ENCODE measurements at places on chromosomes 3 and 15.

DNA sequence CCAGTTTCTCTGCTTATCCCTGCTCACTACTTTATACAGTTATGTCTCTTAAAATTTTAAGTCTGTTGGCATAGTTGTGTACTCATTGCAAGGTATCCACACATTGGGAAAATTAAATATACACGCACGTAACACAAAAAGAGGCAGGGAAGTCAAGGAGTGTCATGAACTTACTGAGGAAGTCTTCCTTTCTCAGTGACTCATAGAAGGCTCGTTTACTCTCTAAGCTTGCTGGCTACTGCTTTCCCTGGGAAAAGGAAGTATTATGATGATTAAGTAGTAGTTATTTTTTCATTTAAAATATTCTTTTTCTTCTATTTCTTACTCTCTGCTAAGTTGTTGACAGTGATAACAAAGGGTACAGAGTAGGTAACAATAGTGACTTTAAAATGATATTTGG is 287.3 kb downstream of the UBE2E2 start:
- DNase-seq = peak; percentile 95

- DNase-seq = peak; percentile 65
Observed at GRCh38 chr3:11250902-11251806, 21.0 kb upstream of the ATG7 start.

DNA sequence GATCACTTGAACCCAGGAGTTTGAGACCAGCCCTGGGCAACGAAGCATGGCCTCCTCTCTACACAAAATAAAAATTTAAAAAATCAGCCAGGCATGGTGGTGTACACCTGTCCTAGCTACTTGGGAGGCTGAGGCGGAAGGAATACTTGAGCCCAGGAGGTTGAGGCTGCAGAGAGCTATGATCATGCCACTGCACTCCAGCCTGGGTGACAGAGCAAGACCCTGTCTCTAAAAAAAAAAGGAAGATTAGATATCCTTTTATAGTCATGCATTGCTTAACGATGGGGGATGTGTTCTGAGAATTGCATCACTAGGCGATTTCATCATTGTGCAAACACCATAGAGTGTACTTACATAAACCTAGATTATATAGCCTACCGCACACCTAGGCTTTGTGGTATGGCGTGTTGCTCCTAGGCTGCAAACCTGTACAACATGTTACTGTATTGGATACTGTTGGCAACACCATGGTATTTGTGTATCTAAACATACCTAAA is 12.6 kb downstream of the ALAS1 start:
- DNase-seq = no peak

DNA sequence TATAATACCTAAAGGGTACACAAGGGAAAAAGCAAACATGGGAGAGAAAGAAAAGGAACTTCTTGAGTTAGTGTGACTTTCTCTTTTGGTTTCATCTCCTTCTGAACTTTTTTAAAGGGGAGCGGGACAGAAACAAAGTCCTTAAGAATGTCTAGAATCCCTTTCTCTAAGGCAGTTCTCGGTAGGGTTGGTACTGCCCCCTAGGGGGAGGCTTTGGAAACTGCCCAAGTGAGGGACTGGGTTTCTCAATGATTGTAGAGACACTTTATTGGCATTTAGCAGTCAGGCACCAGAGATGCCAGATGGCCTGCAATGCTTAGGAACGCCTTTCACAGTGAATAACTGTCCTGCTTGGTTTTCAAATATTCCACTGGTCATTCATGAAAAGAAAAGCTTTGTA is 172.7 kb downstream of the WDR72 start:
- no peak for DNase-seq

DNA sequence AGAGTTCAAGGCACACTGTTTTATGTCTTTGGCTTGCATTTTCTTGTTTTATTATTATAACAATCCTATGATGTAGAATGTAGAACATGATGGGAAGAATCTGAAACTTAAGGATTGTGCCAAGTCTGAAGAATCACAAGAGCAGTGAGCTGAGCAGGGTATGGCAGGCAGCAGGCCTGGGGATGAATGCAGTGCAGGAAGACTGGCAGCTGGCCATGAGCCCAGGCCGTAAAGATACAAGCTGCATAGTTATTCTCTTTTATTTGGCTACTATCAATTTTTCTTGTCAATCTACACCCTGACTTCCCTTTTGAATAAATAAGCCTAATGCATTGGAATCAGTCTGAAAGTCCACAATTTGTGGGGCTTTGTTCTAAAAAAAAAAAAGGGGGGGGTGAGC is 89.6 kb upstream of the ARPP21 start:
- no peak for DNase-seq

DNA sequence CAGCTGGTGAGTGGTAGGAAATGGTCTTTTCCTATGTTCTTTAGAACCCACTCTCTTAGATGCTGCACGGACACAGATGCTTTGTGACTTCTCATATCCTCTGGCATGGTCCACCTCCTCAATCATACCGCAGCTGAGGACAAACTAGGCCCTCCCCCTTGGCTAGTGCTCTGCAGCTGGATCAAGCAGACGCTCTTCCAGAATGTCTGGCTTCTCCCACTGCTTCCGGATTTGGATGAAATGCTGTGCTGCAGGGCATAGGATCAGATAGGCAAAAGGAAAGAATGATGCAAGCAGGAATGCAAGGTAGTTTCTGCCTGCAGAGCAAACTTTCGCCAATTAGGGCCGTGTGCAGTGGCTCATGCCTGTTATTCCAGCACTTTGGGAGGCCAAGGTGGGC is 75.7 kb upstream of the SLC4A7 start:
- peak; percentile 99 for DNase-seq

DNA sequence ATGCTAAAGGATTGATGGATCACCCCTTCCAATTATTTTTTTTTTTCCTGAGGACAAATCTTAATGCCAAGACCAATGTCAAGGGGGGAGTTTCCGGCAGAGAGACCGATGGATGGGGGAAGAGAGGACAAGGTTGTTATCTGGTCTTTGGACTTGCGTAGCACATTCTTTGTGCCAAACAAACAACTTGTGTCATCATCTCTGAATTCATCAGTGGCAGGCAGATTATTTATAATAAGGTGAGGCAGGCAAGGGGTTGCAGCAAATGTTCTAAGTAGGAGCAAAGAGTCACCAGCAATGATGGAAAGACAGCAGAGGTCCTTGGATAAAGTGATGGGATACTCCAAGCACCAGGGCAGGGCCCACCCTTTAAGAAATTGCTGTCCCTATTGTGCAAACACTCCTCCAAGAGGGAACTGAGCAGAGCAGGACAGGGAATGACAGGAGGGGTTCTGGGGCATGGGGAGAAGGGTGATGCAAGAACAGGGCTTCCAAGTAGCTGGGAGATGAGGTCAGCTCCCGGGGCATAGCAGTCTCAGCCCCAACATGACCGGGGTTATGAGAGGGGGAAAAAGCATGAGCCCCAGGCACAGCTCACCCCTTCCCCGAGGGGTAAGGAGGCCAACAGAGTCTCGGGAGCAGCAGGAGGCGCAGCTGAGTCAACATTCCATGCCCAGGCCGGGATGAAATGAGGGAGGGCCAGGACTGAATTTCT is 57.4 kb downstream of the ANXA2 start:
- no peak for DNase-seq

DNA sequence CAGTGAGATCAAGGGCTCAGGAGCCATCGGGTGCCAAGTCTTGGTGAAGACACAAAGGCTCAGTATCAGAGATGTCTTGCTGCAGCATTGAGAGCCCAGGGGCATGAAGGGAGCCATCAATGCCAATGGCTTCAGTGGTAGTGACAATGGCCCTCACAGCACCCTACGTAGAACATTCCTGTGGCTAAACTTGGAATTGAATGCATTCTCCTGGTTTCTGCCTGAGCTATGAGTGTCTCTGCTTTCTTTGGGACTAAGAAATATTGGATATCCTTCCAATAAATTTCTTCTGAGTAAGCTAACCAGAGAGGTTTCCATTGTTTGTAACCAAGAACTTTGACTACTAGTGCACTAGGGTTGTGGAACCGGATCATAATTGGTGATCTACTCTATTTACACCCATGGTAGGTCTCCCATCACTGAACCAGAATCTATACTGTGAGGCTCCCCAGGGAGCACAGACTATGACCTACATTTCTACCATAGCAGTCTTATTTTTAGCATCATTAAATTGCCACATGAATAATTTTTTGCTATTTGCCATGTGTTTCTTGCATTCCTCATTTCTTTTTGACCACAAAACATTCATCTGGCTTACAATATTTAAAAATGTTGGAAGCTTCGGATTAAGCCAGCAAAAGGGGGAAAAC is 31.6 kb upstream of the PDZRN3 start:
- DNase-seq = no peak

GRCh38 chr15:69626095-69627066 is 173.8 kb downstream of the RPLP1 start:
- no peak for DNase-seq

DNA sequence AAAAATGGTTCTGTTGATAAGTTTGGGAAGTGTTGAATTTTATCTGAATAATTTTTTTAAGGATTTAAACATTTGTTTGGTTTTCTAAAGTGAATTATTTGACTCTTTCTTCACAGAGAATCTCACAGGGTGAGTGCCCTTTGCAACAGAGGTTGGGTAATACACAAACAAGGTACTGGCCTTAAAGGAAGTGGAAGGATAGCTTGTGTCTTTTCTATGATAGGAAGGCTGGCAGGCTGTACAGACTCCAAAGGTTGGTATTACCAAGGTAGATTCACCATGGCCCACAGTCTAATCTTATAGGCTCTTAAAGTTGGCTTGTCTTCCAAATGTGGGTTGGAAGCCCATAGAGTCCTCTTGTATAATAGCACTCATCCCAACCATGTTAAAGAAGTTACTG is 311.5 kb downstream of the SV2B start:
- DNase-seq = no peak

DNA sequence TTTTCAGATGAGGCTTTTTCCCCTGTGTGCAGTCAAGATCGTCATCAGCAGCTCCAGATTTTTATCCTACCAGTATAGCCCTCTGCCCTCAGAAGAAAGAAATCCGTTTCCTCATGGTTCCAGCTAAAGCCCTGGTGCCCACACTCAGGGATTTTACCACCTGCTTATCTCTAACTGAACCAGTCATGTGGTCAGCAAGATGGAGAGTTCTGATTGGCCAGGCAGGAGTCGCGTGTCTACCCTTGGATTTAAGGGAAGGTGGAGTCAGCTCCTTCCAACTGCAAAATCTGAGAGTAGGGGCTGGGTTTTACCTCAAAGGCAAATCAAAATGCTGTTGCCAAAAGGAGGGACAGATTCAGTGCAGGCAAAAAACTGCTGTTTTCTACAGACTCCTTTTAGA is 135.3 kb downstream of the LRTM1 start:
- no peak for DNase-seq

DNA sequence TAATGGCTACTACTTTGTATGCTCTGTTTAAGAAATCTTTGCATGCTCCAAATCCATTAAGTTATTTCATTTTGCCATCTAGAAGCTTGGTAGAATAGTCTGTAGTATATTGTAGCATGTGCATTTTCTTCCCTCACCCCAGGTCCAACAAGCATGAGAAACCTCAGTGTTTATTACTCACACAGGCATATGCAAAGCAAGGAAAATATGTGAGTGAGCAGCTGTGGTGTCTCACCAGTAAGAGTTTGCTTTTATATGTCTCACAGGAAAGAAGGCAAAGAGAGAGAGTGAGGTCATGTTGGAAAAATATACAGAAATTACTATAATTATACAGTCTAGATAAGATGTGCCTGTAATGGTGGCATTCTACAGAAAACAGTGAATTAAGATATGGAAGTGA is 312.5 kb downstream of the C3orf38 start:
- DNase-seq = no peak

DNA sequence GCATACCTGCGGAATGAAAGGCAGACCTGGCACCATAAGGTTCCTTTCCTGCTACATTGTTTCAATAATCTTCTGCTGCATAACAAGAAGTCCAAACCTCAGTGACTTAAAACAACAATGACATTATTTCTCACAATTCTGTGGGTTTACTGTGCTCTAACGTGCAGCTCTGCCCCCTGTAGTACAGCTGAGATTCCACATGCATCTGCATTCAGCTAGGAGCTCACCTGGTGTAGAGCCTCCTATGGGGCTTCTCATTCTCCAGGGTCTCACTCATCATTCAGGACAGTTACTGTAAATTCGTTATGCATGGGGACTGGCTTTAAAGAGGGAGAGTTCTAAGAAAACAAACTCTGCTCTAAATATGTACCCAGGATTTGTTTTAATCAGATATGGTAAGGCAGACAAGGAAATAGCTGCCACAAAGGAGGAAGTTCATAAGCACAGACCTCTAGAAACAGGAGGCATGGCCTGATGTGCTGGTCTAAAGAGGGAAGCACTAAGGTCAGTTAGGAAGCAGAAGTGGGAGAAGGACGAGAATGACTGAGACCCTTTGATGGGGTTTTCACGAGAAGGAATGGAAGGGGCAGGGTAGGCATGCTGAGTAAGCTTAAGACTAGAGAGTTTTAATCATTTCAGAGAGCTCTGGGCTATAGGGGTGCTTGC is 347.0 kb downstream of the NEK10 start:
- DNase-seq = no peak

GRCh38 chr3:176978441-176978840 is 218.8 kb downstream of the TBL1XR1 start:
- DNase-seq = no peak

DNA sequence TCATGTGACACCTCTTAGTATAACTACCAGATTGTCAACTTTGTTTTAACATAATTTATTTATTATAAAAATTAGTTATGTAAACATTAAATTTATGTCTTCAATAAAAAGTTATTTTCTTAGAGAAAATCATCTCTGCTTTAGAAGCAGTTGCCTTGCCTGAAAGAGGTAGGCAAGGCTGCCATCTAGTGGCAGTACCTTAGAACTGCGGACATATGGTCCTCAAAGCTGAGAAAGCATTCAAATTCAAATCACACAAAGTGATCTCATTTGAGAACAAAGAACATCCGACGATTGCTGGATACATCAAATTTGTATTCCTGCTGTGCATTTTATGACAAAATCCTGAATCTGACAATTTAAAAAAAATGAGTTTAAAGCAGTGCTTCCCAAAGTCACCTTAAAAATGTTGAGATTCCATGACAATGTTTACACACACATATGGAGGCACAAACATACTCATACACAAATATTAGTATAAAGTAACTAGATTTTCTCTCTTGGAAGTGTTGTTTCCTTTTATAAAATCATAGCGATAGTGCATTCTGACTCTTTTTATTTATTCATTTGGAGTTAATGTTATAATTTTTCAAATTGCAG is 617.4 kb downstream of the CADM2 start:
- peak; percentile 73 for DNase-seq

DNA sequence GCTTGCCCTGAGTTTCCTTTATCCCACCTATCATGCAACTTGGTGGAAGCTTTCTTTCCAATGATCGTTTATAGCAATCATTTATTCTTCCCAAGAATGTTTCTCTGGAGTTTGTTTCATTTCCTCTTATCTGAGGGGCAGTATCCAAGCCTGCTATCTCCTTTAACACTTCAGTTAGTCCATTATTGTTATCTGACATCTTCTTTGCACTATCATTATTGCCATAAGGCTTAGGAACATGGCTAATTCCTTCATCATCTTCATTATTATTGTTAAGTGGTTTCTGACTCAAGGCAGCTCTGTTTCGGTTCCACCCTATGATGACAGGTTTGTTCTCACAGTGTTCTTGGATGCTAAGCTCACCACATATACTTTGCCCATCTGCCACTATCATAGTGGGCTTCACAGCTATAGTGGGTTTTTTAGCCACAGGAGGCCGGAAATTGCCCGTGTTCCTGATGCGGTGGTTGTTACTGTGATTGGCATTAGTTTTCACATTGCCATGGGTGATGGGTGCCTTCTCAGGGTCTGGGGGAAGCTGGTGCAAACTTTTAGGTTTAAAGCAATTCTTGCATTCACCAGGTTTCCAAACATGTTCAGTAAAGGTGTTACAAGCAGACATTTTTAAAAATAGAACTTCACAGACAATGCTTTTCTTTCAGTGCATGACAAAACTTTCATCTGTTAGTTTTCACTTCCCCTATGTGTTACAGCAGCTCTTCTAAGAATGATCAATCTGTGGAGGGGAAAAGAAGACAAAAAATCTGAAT is 110.6 kb upstream of the TSPAN3 start:
- no peak for DNase-seq

Data from lung microvascular endothelial cell (primary cell).